ENCODE measurements at places on chromosomes 7 and 10. TPM values are rescaled to one million over a fixed set of nuclear protein-coding genes. Genes with fewer than 3 reads are reported as not detected.

GRCh38 chr7:130489140-130489983, 2.5 kb upstream of the MEST start:
- no peak for DNase-seq

DNA sequence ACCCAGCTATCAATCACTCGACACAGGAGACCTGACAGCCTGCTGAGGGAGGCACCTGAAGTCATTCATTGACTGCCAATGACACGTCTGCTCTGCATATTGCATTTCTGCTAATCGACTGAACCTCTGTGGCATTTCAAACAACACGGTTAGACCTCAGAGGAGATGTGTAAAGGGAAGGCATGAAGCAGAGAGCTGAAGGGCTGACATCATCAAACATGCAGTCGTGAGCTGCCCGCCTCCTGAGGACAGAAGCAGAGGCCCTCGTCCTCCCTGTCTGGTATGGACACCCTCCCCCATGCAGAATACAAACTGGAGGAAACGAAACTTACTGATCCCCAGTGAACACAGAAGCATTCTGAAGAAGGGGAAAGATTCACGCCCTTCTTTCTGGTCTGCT, 462.6 kb upstream of the MGMT start:
- no peak for DNase-seq

GRCh38 chr7:138975343-138976104, 5.7 kb downstream of the KIAA1549 start:
- DNase-seq, result no peak

DNA sequence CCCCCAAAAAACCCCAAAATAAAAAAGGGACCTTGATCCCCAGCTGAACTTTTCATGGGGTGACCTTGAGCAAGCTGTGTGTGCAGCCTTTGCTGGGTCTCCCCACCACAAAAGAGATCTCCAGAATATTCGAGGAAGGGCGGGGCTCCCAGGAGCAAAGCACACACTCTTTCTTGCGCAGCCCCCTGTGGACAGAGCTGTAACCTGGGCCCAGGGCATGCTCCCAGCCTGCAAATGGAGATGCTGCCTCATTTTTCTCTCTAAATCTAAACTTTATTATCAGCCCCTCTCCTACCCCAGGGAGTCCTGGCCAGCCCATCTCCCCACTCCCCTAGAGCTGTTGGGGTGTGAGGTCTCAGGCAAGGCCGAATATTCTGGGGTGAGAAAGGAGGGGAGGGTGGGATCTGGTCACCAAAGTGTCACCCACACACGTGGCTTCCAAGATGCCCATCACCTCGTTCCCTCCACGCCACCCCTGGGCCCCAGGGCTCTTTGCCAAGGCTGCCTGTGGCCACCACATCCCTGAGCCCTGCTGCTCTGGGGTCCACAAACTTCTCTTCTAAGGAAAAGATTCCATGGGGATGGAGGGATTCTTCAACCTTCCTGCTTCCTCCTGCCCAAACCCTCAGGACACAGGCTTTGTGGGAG, 1.7 kb upstream of the CALML3 start:
- peak; percentile 81 for DNase-seq

GRCh38 chr7:15159261-15159660, 256.7 kb upstream of the DGKB start:
- no peak for DNase-seq

Gene FANK1
- total RNA-seq, result 0.42 TPM

Gene AGAP5
- total RNA-seq, result 7.4 TPM

Gene LIPF
- not detected for total RNA-seq

Gene DIP2C
- total RNA-seq, result 38.5 TPM

All from mesenteric fat pad (tissue), 1 donor.